Mesenchymal stem cell (in vitro differentiated cells and primary cell): ENCODE measurements at places on chromosomes 7 and 10.

- H3K27me3 ChIP-seq, result peaks cover 41% of the 10 kb centered on the region
- H3K4me3 ChIP-seq, result no peak overlapping the region
- H3K27ac ChIP-seq, result no peak overlapping the region
- no peak for DNase-seq
- H3K4me1 ChIP-seq, result no peaks in the 10 kb centered on the region
Measured at GRCh38 chr7:35504365-35504764, 190.6 kb downstream of the HERPUD2 start.

DNA sequence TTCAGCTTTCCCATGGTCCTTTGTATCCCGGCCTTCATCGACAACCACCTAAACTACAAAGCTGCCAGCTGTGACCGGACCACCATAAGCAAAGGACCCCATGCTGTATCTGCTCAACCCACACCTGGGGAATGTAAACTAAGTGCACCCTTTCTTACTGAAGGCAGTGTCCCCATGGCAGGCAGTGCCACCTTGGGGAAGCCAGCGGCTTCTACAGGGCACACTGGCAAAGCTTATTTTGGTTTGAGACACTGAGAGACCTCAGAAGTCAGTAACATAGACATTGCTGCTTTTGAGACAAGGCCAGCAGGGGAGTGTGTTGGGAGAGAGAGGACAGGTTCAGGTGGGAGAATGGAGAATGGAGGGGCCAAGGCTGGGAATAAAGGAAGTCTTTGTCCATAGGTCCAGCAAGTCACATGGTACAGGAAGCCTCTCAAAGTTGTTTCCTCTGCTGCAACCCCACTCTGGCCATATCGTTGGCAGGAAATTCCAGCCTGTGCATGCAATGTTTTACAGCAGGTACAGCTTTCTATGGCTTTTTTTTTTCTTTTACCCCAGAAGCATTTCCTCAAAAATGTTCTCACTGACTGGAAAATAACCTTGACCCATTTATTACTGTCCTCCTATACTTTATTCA, 85.9 kb upstream of the NPVF start:
- H3K36me3 ChIP-seq, result no peaks in the 10 kb centered on the region
- H3K27me3 ChIP-seq, result no peaks in the 10 kb centered on the region
- no peak overlapping the region for H3K27ac ChIP-seq
- no peak overlapping the region for H3K4me3 ChIP-seq
- no peak for DNase-seq

DNA sequence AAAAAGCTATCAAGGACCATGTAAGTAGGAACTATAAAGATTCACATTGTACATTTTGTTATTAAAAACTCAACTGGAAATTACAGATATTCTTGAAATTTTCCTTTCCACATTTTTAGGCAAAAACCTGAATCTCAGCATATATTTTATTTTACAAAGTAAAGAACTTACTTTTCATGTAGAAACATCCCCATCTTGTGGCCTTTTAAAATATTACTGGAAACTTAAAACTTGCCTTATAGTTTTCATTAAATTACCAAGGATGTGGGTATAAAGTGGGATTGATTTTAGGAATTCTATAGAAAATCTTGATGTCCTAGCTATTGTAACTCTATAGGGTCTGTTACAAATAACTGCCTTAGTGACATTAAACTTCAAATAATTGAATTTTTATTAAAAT, 10.6 kb downstream of the DBF4 start:
- H3K4me1 ChIP-seq, result no peaks in the 10 kb centered on the region
- peak; percentile 59 for DNase-seq
- H3K27me3 ChIP-seq, result no peaks in the 10 kb centered on the region
- no peaks in the 10 kb centered on the region for H3K36me3 ChIP-seq

GRCh38 chr7:50342616-50343114, 38.1 kb downstream of the IKZF1 start:
- no peaks in the 10 kb centered on the region for H3K36me3 ChIP-seq
- H3K4me1 ChIP-seq, result peaks cover 3% of the 10 kb centered on the region
- no peak overlapping the region for H3K4me3 ChIP-seq
- no peak overlapping the region for H3K27ac ChIP-seq

DNA sequence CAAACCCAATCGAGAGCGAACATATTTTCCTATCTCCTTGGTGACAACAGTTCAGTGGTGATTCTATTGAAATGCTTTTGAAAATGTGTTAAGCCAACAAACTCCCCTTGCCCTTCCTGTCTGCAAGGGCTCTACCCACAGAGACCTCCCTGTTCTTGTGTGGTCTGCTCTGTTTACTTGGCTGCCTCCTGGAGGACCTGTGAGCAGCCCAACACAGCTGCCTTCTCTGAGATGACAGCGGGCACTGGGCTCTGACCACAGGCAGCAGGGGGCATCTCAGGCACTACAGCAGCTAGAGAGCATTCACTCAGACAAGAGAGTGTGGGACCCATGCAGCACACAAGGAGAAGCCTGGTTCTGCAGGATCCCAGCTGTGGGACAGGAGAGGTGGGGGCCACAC, 416.4 kb downstream of the TCERG1L start:
- no peaks in the 10 kb centered on the region for H3K4me1 ChIP-seq
- H3K27me3 ChIP-seq, result no peaks in the 10 kb centered on the region
- no peak overlapping the region for H3K27ac ChIP-seq
- no peaks in the 10 kb centered on the region for H3K36me3 ChIP-seq
- DNase-seq, result no peak

DNA sequence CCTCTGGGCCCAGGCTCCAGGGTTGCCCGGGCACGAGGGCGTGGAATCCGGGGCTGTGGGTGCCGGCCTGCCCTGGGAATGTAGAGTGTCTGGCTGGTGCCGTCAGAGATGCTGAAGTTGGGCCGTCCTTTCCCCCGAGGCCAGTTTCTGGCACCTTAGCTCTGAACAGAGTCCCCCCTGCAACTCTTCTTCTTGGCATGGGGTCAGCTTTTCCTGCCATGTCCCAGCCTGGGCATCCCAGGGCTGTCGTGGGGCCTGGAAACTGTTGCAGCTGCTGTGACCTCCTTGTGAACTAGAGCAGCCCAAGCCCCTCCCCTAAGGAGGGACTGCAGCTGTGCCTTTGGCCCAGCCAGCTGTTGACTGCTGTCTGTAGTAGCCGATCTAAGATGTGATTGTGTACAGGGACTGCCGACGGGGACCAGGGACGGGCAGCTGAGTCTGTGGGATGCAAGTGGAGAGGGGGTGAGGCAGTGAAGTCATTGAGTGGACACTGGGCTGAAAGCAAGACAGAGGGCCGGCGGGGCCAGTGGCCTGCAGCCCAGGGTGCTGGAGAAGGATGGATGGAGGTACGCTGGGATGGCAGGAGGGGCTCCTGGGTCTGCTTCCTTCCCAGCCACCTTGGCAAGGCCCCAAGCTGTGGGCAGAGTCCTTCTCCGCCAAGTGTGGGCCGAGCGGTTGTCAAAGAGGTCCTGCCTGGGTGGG, 35.8 kb downstream of the GBX1 start:
- DNase-seq, result no peak
- H3K4me1 ChIP-seq, result peaks cover 2% of the 10 kb centered on the region
- H3K36me3 ChIP-seq, result peaks cover 97% of the 10 kb centered on the region

- no peak for DNase-seq
- H3K4me1 ChIP-seq, result no peaks in the 10 kb centered on the region
- no peaks in the 10 kb centered on the region for H3K36me3 ChIP-seq
- H3K27ac ChIP-seq, result no peak overlapping the region
Measured at GRCh38 chr7:132336797-132337196, 239.5 kb downstream of the PLXNA4 start.

- no peaks in the 10 kb centered on the region for H3K27me3 ChIP-seq
- H3K4me1 ChIP-seq, result no peaks in the 10 kb centered on the region
- no peak overlapping the region for H3K4me3 ChIP-seq
- H3K27ac ChIP-seq, result no peak overlapping the region
Measured at GRCh38 chr10:15817409-15818046, 42.8 kb downstream of the MINDY3 start.

GRCh38 chr10:61754587-61755550, 92.1 kb downstream of the CABCOCO1 start:
- H3K36me3 ChIP-seq, result no peaks in the 10 kb centered on the region
- no peaks in the 10 kb centered on the region for H3K27me3 ChIP-seq
- peaks cover 4% of the 10 kb centered on the region for H3K4me1 ChIP-seq
- DNase-seq, result peak; percentile 16
- no peak overlapping the region for H3K4me3 ChIP-seq
- peak overlapping the region; percentile 53 for H3K27ac ChIP-seq

DNA sequence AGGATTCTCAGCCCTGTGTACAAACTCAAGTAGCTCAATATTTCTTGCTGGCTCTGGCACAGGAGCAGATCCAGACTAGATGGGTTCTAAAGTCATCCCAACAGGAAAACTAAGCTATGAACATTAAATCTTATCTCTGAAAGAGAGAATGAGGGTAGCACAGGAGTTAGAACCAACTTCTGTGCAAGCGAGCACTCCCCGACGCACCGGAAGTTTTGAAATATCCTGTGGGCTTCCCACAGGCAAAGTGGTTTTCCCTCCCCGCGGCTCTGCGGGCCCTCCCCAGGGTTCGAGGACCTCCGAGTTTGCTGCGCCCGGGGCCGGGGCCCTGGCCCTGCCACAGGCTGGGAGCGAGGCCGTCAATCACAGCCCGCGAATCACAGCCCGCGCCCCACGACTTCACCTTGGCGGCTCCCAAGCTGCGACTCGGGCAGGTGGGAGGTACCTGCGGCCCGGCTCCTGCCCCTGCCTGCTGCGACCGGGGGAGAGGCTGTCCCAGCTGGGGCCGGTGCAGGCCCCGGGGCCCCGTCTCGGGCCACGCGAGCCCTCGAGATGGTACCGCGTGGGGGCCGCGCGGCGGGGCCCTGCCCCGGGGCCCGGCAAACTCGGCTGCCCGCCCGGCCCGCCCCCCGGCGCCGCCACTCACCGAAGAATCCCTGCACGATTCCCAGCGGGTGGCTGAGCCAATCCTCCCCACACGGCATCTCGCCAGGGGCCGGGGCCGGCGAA, 598 bp downstream of the MCMBP start:
- H3K27ac ChIP-seq, result peak overlapping the region; percentile 53
- no peaks in the 10 kb centered on the region for H3K27me3 ChIP-seq
- peak overlapping the region; percentile 89 for H3K4me3 ChIP-seq
- H3K36me3 ChIP-seq, result no peaks in the 10 kb centered on the region

GRCh38 chr10:86346799-86347665, 19.6 kb downstream of the GRID1 start:
- no peak overlapping the region for H3K27ac ChIP-seq
- H3K4me3 ChIP-seq, result no peak overlapping the region
- H3K27me3 ChIP-seq, result peaks cover 26% of the 10 kb centered on the region
- no peak for DNase-seq
- peaks cover 4% of the 10 kb centered on the region for H3K4me1 ChIP-seq
- H3K36me3 ChIP-seq, result no peaks in the 10 kb centered on the region

GRCh38 chr10:132557696-132558515, 20.3 kb downstream of the INPP5A start:
- H3K36me3 ChIP-seq, result peaks cover 12% of the 10 kb centered on the region
- H3K4me1 ChIP-seq, result peaks cover 16% of the 10 kb centered on the region
- DNase-seq, result no peak
- H3K27me3 ChIP-seq, result no peaks in the 10 kb centered on the region
- H3K27ac ChIP-seq, result no peak overlapping the region

DNA sequence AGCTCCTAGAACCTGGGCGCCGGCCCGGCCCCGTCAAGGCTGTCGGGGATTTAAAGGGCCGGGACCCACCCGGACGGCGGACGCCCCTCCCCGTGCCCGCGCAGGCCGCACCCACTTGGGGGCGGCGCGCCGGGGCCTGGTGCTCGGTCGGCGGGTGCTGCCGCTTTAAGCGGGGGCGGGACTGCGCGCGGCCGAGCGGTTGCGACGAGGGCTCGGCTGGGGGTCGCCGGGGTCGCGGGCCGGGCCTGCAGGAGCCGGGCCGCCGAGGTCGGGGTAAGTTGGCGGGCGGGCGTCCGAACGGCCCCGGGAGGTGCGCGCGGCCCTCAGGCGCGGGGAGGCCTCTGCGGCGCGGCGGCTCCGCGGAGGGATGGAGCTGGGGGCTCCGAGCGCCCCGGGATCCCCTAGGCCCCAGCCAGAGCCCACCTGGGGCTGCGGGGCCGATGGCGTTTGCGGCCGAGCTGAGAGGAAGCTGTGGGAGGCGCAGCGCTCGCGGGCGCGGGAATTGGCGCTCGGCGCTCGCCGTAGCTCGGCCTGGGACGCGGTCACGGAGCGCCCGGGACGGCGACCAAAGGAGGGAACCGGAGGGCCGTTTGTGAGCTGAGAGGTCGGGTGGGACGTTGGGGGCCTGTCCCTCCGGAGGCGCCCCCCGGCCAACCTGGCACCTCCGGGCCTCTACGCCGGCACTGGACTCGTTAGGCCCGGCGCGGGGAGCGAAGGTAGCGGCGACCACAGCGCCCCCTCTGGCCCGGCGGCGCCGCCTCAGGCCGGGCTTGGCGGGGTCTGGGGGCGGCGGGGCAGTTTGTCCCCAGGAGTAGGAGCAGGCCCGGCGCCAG, at the start of gene TRRAP:
TSS of gene TRRAP (plus strand) at position 168 of the 833 bp plus-strand sequence. CDS start 2,619 bp downstream, outside the sequence.
- no peak within 1 kb of the TSS for H3K27ac ChIP-seq
- H3K27me3 ChIP-seq, result no peaks in the 10 kb centered on the region
- H3K4me3 ChIP-seq, result peak within 1 kb of the TSS; percentile 98
- peaks cover 11% of the 10 kb centered on the region for H3K36me3 ChIP-seq
- peaks cover 9% of the 10 kb centered on the region for H3K4me1 ChIP-seq

DNA sequence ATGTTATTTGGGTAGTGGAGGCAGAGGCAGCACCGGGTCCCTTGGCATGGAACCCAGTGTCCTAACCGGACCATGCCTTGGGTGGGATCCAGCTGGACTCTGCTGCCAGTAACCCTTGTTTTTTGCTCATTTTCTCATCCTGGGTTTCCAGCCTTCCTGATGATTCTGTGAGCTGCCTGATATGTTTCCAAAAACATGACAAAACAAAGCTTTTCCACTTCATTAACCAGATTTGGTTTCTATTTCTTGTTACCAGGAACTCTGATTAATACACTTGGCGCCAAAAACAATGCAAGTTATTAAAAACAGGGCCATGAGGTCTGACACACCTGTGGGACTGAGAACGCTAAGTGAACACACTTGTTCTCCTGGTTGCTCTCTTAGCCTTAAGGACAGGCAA, 32.8 kb upstream of the DLG5 start:
- no peaks in the 10 kb centered on the region for H3K27me3 ChIP-seq
- H3K4me3 ChIP-seq, result no peak overlapping the region
- H3K36me3 ChIP-seq, result no peaks in the 10 kb centered on the region
- no peak overlapping the region for H3K27ac ChIP-seq

DNA sequence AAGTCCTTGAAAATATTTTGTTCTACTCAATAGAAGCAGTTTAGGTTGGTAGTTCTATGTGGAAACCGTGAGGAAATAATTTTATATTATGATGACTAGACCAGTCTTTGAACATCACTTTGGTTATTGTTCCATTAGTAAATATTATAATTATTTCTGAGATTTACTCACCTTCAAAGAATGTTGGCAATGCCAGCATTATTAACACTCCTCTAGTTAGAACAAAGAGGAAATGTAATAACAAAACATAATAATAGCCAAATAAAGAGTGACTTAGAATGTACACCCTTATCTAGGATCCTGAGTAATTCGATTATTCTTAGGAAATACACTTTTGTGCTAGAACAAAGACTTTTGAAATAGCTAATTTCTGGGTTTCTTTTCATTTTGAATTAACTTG, 121.1 kb downstream of the CFTR start:
- H3K27me3 ChIP-seq, result no peaks in the 10 kb centered on the region
- DNase-seq, result no peak
- H3K4me1 ChIP-seq, result no peaks in the 10 kb centered on the region
- H3K27ac ChIP-seq, result no peak overlapping the region
- H3K4me3 ChIP-seq, result no peak overlapping the region
- no peaks in the 10 kb centered on the region for H3K36me3 ChIP-seq

GRCh38 chr7:110573862-110574528, 516.9 kb upstream of the LRRN3 start:
- H3K4me3 ChIP-seq, result no peak overlapping the region
- no peaks in the 10 kb centered on the region for H3K4me1 ChIP-seq
- H3K36me3 ChIP-seq, result no peaks in the 10 kb centered on the region
- no peaks in the 10 kb centered on the region for H3K27me3 ChIP-seq
- peak; percentile 85 for DNase-seq
- peak overlapping the region; percentile 92 for H3K27ac ChIP-seq
